ENCODE measurements at places on chromosomes 16 and 17.

GRCh38 chr16:31087481-31087880 lies 1.3 kb downstream of the PRSS53 start:
- no peak for DNase-seq

DNA sequence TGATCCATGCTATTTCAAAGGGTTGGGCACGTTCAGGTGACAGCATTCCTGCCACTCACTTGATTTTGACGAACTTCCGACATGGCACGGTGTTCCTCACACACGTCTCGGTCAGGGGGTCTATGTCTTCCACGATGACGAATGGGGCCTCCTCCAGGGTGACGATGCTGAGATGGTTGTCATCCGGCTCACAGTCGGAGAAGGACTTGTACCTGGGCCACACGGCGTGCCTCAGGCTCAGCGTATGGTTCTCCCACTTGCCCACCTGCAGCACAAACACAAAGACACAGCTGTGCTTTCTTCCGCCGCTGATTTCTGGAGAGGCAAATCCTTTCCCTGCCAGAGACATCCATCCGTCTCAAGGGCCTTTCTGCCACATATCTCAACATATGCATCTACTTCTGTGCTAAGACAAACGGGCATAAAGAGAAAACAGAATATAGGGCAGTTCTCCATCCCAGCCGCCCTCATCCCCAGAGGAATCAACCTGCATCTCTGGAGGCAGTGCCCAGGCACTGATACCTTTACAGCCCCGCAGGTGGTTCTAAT lies 332.5 kb downstream of the GRIN2A start:
- no peak for DNase-seq

DNA sequence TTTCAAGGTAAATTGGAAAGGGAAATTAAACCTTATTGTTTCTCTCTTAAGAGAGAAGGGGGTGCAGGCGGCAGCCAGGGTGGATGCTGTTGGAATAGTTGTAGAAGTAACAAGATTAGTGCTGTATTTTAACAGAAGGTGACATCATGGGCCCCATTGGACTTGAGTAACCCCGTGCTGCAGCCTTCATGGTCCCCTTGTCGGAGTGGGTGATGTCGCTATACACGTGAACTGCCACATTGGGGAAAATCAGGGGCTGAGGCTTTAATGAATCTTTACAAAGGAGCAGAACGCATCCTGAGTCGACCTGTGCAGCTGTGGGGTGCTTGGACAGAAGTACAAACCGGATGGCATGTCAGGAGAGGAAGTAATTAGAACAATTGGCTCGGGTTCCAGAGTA lies 3.2 kb downstream of the SNX11 start:
- DNase-seq: no peak

- no peak for DNase-seq
Measured at GRCh38 chr17:43626023-43626422, 35.7 kb downstream of the MEOX1 start.

GRCh38 chr16:67548265-67549126 lies 13.8 kb upstream of the CTCF start:
- DNase-seq: no peak

DNA sequence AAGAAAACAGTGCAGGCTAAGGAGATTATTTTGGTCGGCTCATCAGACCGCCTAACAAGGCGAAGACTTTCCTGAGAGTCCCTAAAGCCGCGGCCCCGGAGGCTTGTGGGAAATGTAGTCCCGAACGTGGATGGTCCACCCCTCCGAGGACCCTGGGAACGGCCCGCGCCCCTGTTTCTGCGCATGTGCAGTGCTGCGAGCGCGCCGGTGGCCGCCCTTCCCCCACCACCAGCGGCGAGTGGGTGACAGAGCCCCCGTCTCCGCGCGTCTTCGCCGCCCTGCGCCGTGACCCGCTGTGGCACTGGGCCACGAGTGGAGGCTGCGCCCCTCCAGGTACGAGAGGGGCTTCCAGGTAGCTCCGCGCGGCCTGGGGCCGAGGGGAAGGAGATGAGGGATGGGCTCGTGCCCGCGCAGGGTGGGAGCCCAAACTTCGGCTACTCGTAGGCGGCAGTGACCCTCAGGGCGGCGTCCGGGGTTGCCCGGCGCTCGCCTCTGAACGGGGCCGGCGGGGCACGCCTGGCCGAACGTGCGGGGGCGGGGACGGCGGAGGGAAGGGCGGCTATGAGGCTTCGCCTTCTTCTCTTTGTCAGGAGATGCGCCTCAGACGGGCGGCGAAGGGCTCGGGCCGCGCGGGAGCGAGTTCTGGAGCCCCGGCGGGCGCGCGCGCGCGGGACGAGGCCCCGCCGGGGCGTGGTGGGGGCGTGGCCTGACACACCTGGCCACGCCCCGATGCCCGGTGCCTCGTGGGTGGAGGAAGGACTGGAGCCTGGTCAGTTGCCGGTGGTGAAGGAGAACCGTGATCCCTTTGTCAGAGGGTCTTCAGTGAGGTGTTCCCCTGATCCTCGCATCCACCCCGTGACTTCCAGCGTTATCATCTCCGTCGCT lies at the start of gene ZFP1:
Gene ZFP1 (plus strand): TSS at position 214 of the 885 bp plus-strand sequence. CDS start 4,428 bp downstream, outside the sequence.
- peak; percentile 91 for DNase-seq

GRCh38 chr17:13134076-13134475 lies 116.2 kb upstream of the ELAC2 start:
- no peak for DNase-seq

DNA sequence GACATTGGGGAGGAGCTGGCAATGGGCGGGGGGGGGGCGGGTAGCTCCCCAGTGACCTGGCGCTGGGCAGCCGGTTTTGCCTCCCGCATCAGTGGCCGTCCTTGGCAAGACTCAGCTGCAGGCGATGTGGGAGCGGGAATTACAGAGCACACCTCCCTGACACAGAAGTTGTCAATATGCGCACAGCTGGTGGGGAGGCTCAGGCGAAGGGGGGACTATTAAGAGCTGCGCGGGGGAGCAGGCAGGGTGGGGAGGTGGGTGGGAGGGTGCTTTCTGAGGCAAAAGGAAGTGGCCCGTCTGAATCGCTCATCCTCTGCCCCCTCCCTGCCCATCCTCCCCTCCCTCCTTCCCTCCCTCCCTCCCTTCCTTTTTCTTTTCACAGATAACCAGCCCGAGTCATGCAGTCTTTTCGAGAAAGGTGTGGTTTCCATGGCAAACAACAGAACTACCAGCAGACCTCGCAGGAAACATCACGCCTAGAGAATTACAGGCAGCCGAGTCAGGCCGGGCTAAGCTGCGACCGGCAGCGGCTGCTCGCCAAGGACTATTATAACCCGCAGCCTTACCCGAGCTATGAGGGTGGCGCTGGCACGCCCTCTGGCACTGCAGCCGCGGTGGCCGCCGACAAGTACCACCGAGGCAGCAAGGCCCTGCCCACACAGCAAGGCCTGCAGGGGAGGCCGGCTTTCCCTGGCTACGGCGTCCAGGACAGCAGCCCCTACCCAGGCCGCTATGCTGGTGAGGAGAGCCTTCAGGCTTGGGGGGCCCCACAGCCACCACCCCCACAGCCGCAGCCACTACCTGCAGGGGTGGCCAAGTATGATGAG lies 44.0 kb downstream of the SREBF1 start:
- peak; percentile 25 for DNase-seq

DNA sequence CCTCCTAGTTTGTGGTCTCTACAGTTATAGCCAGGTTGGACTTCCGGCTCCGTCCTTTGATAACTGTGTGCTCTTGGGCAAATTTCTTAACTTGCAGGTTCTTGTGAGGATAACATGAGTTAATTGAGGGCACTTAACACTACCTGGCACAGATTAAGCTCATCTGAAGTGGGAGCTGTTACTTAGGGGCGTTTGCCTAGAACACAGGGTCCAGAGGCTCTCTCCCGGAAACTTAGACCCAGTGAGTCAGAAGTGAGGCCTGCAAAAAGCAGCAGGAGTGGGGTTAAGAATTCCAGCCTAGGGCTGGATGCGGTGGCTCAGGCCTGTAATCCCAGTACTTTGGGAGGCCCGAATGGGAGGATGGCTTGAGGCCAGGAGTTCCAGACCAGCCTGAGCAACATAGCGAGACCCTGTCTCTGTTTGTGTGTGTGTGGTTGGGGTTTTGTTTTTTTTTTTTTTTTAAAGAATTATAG lies 1.4 kb downstream of the MVP start:
- DNase-seq: no peak
